Endodermal cell (in vitro differentiated cells): ENCODE measurements at places on chromosomes 11 and 22.

- DNase-seq: no peak
These were observed 2.6 kb downstream of the TRABD start for GRCh38 chr22:50188356-50188755.

GRCh38 chr11:102254047-102254446, 63.2 kb upstream of the BIRC3 start:
- peak; percentile 63 for DNase-seq

- DNase-seq: no peak
These were observed 67.6 kb upstream of the CYP2D6 start for GRCh38 chr22:42198226-42198625.

DNA sequence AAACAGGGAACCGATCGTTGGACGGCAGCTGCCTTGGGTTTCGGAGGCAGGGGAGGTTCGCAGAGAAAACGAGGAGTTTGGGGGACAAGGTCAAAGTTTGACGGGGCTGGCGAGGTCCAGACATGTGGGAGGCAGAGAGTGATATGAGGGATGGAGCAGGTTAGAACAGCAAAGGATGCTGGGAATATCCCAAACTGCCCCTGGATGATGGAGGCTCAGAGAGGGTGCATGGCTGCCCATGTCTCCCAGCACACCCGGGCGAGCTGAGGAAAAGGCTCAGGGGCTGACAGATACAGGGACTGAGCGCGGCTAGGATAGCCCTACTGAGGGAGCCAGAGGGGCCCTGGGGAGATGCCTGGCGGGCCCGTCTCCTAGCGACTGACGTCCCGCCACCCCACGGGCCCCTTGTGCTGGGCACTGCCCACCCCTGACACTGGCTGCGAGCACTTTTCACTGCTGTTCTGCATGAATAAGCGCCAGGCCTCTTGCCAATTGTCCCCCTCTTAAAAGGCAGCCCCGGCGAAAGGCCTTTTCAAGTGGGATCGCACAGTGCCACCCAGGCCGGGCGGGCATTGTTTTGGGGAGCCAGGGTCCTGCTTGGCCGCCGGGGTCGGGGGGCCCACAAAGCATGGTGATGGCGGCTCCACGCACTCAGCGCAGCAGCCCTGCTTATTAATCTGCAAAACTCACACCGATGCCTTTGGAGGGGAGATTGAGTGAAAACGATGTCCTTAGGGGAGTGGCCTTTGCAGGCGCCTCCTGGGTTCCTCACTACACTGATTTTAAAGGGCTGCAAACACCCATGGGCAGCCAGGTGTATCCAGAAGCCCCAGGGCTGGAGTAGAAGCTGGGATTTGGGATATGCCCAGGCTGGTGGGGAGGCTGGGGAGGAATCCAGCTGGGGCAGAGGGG, 90.0 kb upstream of the LINC01488 start:
- DNase-seq: no peak

DNA sequence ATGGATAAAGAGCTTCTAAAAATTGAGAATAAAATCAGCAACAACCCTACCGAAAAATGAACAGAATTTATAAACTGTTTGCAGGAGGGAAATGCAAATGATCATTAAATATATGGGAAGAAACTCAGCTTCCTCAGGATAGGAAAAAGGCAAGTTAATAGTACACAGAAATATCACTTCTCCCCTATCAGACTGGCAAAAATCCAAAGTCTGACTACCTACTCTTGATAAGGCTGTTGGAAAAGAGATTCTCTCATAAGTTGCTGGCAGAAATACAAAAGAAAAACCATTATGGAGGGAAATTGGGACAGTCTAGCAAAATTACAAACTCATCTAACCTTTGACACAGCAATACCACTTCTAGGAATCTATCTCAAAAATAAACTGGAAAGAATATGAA, 100.9 kb upstream of the LDLRAD3 start:
- no peak for DNase-seq

GRCh38 chr11:45885274-45885920, at the start of gene MAPK8IP1:
Gene MAPK8IP1, plus strand, starts transcription at chr11:45885651. Its CDS starts 170 bp downstream, at chr11:45885821.
- peak; percentile 91 for DNase-seq

- no peak for DNase-seq
These were observed 7.8 kb upstream of the P4HA3 start for GRCh38 chr11:74319139-74319816.

DNA sequence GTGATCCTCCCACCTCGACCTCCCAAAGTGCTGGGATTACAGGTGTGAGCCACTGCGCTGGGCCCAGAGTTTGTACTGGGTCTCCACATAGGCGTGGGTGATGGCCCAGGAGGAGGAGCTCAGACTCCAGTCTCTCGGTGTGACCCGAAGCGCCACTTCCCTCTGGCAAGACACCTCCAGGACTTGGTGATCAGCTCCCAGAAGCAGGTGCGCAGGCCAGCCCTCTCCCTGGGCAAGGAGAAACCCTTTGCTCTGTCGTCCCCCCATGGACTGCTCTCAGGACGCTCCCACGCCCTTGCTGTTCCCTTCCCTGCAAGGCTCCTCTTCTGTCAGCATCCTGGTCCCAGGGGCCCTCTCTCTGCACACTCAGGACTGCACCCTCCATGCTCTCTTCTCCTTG, 5.5 kb upstream of the YPEL1 start:
- DNase-seq: no peak

DNA sequence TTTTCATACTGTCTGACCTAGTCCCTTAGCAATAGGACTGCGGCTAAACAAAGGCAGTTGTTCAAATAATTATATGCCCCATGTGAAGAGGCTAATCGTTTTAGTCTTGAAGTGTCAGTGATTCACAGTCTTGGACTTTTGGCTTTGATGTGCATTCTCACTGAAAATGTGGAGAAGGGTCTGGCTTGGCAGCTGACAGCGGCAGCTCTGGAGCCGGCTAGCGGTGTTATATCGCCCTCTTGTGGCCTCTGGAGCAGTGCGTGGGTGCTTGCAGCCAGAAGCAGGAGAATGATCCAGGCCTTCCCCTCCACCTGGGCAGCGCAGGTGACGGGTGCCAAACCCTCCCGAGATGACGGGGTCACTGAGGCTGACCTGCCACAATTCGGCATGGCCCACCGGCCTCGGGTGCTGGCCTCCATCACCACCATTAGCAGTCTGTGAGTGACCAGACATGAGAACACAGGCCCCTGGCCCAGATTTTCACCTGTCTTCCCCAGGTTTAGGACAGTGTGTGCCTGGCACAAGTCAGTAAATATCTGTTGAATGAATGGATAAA, 90.3 kb upstream of the PITPNB start:
- peak; percentile 93 for DNase-seq

DNA sequence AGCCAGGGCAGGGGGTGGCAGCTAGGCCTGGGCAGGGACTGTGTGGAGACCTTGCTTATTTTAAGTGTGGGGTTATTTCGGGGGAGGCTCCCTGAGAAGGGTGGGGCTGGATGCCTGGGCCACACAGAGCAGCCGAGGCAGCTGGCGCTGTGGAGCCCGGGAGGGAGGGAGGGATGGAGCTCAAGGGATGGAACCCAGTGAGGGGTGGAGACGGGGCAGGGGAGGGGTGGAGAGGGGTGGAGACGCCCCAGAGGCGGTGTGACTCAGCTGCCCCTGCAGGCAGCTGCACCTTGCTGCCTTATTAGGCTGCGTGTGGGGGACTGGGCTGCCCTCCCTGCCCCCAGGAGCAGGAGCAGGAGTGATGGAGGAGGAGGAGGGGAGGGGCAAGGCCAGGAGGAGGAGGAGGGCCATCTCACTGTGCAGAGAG, 9.8 kb upstream of the TSSC4 start:
- no peak for DNase-seq

DNA sequence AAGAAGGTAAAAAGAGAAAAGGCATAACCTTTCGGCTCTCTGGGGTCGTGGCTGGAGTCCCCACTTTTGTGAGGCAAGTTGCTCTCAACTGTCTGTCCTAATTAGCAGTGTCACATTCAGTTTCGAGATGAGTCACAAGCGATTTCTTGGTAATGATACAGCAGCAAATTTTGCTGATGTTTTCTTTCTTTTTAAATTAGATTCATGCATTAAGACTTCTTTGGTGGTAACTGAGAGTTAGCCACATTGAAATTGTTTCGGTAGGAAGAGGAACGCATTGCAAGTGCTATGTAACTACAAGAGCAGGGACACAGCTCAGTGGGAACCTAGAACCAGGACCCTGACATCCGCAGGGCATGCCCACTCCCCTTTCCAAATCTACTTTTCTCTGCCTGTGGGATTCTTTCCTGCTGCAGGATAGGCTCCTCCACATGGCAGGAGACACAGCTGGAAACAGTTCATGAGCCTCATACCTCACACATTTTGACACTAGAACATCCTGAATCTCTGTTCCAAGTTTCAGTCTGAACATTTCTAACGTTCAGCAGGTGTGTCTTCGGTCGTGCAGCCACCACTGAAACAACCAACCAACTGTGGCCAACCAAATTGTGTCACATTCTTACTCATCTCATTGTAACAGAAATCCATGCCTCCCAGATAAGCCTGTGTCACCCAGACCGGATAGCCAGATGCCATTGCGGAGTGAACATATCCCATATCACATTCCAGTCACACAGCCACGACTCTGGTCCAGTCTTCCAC, 987.6 kb downstream of the NTM start:
- no peak for DNase-seq

- DNase-seq: no peak
These were observed 87.9 kb downstream of the ALX4 start for GRCh38 chr11:44221992-44222391.

- no peak for DNase-seq
These were observed 15.0 kb downstream of the PTPRJ start for GRCh38 chr11:47995360-47995769.

- DNase-seq: no peak
These were observed 40.5 kb downstream of the MICAL2 start for GRCh38 chr11:12150831-12151382.

GRCh38 chr22:27433099-27433498, 368.5 kb downstream of the MN1 start:
- no peak for DNase-seq

DNA sequence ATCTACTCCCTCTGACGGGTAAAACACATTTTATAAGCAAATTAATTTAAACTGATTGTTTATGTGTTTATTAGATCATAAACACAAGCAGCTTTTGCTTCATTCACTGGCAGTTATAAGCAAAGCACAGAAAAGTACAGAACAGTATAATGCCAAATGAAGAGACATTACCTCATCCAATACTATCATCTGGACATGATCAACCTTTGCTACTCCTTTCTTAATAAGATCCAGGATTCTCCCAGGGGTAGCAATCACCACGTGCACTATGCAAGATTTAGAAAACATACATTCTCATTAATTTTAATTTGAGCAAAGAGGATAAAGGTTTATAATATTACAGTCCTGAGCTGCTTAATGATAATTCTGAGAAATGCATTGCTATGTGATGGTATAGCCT, 27.9 kb downstream of the DDX6 start:
- DNase-seq: no peak

DNA sequence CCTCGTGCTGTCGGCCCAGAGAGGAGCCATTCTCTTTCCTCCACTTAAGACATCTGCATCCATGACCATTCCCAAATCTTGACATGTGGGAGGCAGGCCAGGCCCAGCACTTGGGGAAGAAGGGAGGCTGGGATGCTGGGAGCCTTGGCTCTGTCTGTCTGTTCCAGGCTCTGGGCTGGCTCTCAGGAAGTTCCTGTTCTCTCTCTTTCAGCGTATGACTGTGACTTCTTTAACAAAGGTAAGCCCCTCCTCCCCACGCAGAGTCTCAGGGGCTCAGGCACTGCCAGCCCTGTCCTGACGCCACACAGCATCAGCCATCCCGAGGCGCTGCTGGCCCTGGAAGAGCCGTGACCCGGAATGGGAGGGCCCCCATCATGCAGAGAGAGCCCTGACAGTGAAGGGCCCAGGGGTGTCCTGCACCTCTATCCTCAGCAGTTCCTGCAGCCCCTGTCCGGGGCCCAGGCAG, 52.4 kb downstream of the OTOG start:
- DNase-seq: no peak

GRCh38 chr22:23058063-23058462, 12.3 kb upstream of the GNAZ start:
- peak; percentile 27 for DNase-seq

DNA sequence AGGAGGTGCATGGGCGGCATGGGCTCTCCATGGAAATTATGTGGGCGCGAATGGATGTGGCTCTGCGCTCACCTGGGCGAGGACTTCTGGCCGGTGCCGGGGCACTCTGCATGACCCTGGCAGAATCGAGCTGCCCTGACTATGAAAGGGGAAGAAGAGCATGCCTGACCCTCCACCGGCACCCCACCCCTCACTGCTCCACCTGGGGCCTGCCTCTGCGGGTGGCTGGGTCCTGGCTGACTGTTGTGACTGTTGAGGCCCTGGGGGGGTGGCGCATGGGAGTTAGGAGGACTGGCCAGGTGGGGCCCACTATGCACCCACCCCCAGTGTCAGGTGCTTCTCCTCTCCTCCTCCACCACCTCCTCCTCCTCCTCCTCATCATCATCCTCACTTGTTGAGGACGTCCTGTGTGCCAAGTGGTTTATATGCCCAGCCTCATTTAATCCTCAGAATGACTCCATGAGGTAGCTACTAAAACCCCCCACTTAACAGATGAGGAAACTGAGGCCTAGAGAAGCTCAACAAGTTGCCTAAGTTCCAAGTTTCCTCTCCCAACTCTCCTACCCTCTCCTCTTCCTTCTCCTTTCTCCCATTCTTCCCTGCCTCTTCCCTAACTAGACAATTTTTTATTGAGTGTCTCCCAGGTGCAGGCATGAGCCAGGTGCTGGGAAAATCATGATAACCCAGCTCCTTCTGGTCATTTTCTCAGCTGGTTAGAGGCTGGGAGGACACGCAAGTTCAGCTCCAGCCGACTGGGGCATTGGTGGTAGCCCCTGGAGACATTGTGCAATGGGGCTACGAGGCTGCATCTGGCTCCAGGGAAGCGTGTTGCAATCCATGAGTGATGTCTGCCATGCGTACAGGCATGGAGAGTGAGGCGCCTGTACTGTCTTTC, 2.3 kb downstream of the MYEOV start:
- no peak for DNase-seq

DNA sequence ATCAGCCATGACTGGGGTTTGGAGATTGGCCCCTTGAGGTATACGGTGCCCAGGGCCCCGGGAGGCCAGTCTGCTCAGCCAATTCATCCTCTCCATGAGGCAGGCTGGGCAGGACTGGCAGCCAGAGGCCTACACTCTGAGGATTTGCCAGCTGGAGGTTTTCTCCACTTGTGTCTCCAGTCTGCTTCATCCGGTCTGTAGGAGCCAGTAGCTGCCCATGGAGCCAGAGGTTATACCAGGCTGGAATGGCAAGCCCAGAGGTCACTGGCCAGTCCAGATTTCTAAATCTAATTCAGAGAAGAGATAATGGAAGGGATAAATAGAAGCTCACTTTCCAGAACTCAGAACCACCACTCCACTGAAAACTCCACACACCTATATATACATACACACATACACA, 10.0 kb downstream of the FHIP1B start:
- no peak for DNase-seq
